Activated naive CD4-positive, alpha-beta T cell treated with anti-CD3 and anti-CD28 coated beads, Interleukin-2, amount 50 U/mL, for 72 hours (primary cell): ENCODE measurements at places on chromosomes 16 and 17. TPM values are rescaled to one million over a fixed set of nuclear protein-coding genes. Genes with fewer than 3 reads are reported as not detected.
A peak's percentile ranks its signal among the peaks of the same experiment; 100 is the strongest.

The KIF19 gene
- total RNA-seq = not detected

The EPOP gene
- 31.3 TPM for total RNA-seq

The SMIM36 gene
- total RNA-seq = not detected

The DOC2A gene
- total RNA-seq = 0.80 TPM

The CDH13 gene
- not detected for total RNA-seq

The PDILT gene
- total RNA-seq = not detected

- DNase-seq = no peak
These were observed 159.8 kb upstream of the SDK2 start for GRCh38 chr17:73803964-73804435.

DNA sequence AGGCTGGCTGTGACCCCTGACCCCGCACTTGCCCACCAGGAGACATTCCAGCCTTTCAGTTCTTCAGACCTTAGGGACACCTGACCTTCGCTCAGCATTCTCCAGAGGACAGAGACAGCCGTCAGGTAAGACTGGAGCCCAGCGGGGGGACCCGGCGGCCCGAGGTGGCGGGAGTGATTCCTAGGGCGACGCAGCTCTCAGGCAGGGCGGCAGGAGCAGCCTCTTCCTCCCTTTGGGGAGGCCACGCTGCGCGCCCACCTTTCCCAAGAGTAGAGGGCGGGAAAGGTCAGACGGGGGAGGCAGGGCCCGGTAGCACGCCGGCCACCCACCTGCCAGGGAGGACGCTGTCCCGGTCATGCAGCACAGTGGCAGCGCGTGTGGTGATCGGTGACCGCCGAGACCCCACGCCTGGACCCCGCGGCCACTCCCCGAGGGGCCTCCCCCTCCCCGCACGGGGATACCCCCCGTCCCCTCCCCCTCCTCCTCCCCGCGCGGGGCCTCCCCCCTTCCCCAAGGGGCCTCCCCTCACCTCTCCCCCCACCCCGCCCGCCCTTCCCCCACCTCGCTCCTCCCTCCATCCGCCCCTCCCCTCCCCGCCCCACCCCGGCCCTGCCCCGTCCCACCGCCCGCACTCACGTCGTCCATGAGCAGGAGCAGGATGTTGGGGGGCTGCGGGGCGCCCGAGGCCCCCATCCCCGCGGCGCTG lies 472 bp downstream of the GALNS start:
- no peak for DNase-seq

- no peak for DNase-seq
These were observed 3.2 kb downstream of the NFATC3 start for GRCh38 chr16:68088130-68088972.

DNA sequence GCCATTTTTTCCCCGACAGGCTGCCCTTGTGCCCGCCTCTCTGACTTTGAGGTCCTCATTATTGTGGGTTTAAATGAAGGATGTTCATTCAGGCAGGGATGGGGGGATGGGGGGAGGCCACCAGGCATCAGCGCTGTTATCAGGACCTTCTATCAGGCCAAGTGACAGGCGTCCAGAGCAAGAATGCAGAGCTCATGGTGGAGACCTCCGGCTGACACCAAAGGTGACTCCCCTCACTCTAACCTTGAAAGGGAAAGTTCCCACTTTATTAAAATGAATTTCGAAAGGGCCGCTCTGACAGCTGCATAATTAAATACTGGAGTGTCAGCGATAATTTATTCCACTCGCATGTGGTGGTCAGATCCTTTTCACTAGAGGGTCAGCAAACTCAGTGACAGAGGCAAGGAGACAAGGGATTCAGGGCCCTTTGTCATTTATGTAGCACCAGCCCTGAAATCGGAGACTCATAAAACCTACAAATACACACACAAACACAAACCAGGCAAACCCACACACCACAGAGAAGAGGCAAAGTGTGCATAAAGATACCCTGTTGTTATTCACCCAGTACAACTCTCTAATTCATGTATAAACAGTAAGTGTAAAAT lies 436.0 kb downstream of the MAF start:
- no peak for DNase-seq

GRCh38 chr16:61432421-61432820 lies 603.8 kb downstream of the CDH8 start:
- no peak for DNase-seq

GRCh38 chr16:87216841-87217275 lies 100.3 kb downstream of the C16orf95 start:
- no peak for DNase-seq

DNA sequence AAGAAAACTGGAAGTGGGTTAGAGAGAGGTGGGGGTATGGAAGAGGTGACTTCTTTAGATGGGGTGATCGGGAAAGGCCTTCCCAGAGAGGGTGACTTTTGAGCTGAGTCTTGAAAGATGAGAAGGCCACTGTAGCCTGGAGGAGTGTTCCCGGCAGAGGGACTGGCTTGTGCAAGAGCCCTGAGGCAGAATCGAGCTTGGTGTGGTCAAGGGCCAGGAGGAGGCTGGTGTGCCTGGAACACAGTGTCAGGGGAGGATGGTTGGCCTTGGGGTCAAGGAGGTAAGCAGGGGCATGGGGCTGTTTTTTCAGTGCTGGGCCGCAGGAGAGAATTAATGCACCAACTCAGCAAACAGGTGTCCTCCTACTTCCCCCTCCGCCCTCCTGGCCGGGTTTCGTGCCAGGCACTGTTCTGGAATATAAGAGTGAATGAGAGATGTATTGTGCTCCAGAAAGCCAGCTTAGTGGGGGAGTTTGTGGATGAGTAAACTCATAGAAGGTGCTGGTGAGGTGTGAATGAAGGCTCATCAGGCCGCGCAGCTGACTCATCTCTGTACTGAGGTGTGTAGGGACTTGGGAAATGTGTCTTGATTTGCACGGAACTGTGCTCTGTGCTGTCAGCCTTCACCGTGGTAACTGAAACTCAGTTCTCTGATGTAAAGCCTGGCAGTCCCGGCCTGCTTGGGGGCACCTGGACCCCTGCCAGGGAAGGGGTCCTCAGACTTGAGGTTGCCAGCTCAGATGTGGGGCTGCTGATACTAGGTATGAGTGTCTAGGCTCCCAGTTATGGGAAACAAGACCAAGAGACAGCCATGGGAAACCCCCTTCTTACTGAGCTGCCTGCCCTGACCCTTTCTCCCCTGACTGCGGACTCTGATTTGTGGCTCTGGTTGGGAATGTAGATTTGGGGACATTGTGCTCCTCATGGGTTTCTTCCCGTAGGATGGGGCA lies 15.3 kb downstream of the KSR1 start:
- peak; percentile 94 for DNase-seq

GRCh38 chr16:19285431-19285830 lies at the start of gene CLEC19A:
CLEC19A (plus strand) TSS chr16:19285731; CDS start chr16:19285852, 121 bp downstream.
- no peak for DNase-seq

GRCh38 chr16:66552286-66553177 lies at the start of gene CKLF:
CKLF (plus strand) TSS chr16:66552576; CDS start chr16:66552716, 140 bp downstream.
- DNase-seq = peak; percentile 95

- DNase-seq = peak; percentile 74
These were observed 39.2 kb downstream of the ZNF778 start for GRCh38 chr16:89256651-89257254.

GRCh38 chr17:43400943-43401717 lies 2.3 kb downstream of the ARL4D start:
- DNase-seq = no peak

GRCh38 chr16:54936201-54936978 lies 5.7 kb downstream of the IRX5 start:
- DNase-seq = no peak

DNA sequence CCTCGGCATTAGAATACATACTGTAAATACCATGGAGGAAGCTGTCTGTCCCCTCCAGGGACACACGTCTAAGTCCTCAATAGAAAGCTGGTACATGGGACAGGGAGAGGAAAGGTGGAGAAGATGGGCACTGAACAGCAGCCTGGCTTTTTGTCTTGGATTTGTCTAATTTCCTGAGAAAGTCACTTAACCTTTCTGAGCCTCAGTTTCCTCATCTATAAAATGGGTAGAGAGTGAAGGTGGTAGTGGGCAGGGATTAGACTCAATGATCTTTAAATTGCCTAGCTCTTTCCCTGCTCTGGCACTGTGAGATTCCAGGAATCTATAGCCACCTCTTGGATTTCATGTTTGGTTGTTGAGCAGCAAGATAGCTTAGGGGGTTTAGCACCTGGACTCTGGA lies 96.2 kb downstream of the ASIC2 start:
- DNase-seq = no peak

GRCh38 chr17:11608396-11608795 lies 10.1 kb downstream of the DNAH9 start:
- DNase-seq = no peak

GRCh38 chr17:34979153-34979552 lies 1.2 kb upstream of the LIG3 start:
- no peak for DNase-seq

- DNase-seq = no peak
These were observed 20.4 kb downstream of the CDR2 start for GRCh38 chr16:22353933-22354541.
